ENCODE measurements at places on chromosomes 16 and 17. TPM values are rescaled to one million over a fixed set of nuclear protein-coding genes. Genes with fewer than 3 reads are reported as not detected.

Gene NLRP1
- total RNA-seq: 126 TPM

Gene CD300LF
- total RNA-seq: not detected

DNA sequence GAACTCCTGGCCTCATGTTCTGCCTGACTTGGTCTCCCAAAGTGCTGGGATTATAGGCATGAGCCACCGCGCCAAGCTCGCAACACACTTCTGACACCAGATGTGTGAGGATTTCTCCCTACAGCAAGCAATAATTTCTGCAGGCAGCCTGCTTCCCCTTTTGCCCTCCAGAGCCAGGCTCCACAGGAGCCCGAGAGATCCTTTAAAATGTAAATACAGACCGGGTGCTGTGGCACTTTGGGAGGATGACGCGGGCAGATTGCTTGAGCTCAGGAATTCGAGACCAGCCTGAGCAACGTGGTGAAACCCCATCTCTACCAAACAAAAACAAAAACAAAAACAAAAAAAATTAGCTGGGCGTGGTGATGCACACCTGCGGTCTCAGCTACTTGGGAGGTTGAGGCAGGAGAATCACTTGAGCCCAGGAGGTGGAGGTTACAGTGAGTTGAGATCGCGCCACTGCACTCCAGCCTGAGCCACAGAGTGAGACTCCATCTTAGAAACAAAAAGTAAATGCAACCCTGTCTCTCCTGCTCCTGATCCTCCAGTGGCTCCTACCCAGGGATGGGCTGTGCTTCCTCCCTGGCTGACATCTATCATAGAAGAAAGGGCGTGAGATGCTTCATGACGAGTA lies 14.7 kb downstream of the C16orf96 start:
- H3K36me3 ChIP-seq: no peaks in the 10 kb centered on the region
- peaks cover 13% of the 10 kb centered on the region for H3K4me1 ChIP-seq
- peaks cover 3% of the 10 kb centered on the region for H3K27me3 ChIP-seq
- no peak overlapping the region for H3K4me3 ChIP-seq
- no peak overlapping the region for H3K27ac ChIP-seq

GRCh38 chr17:4150096-4150495 lies 7.1 kb downstream of the CYB5D2 start:
- no peak for DNase-seq
- no peaks in the 10 kb centered on the region for H3K36me3 ChIP-seq
- no peaks in the 10 kb centered on the region for H3K27me3 ChIP-seq

DNA sequence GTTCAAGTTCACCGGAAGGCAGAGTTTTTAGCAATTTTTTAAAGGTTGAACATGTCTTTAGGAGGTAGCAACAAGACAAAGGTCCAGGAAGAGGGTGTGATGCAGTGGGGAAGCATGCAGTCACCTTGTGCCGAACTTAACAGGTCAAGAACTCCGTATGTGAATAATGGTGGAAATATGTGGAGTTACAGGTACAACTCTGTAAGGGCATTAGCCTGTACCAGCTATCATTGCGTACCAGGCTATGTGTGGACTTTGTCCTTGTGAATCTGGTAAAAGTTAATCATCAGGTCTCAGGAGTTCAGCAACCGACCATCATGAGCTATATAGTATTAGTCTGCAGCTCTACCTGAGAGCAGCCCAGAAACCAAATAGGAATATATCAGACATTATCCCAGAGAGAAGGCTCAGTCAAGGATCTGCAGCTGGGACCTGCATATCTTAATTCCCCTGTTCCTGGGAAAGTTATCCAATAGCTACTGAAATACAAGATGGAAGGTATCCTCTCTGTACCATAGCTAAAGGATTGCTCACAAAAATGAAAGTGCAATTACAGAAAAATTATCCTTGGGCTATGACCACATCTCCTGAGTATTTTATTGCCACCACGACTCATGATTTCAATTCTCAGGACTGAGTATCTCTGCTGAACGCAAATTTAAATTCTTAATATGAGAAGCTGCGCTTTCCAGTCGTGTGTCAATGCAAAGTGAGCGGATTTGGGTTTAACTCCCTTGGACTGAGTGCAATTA lies 469.3 kb downstream of the CDH13 start:
- H3K36me3 ChIP-seq: no peaks in the 10 kb centered on the region
- no peak for DNase-seq
- H3K27me3 ChIP-seq: no peaks in the 10 kb centered on the region
- H3K4me3 ChIP-seq: no peak overlapping the region
- H3K4me1 ChIP-seq: no peaks in the 10 kb centered on the region

DNA sequence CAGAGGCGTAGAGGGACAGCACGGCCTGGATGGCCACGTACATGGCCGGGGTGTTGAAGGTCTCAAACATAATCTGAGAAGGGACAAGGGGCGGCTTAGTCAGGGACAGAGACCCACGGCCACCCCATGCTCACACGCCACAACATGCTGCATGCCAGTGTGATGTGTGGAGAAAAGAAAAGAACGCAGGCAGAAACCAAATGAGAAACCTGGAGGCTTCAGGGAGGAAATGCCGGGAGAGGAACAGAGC lies 1.1 kb downstream of the ACTG1 start:
- peak overlapping the region; percentile 89 for H3K27ac ChIP-seq
- H3K36me3 ChIP-seq: peaks cover 44% of the 10 kb centered on the region
- H3K27me3 ChIP-seq: no peaks in the 10 kb centered on the region
- DNase-seq: no peak
- H3K4me3 ChIP-seq: peak overlapping the region; percentile 93

DNA sequence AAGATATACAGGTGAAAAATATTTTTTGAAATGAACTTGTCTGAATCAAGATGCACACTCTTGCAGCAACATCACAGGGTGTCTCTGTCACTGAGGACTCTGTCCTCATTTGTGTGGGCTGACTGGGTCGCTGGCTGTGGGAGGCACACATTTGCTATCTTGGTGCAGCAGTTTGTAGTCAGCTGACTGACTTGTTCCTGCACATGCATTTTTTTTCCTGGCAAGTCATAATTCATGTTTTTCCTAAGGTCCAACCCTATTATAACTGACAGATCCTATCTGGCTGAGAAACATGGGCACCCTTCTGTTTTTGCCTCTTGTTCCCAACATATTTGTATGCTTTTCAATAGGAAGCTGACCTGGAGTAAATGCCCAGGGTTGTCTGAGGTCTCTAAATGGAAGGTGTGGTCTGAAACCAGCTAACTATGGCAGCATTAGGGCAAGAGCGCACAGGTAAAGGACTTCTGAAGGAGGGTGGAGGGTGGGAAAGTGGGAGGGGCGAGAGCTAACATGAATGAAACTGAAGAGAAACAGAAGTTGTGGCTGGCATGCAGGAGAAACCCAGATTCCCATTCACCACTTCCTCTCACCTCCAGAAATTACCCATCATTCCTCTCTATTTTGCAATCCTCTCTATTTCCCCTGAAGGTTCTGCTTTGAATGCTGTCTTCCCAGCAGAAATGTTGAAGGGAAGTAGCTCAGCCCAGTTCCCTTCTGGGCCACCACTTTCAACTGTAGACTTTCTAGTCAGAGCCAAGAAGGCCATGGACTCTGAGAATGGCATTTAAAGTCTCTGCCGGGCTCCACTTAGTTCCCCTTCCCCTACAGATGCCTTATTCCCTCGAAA lies 166.1 kb downstream of the PRKCA start:
- no peak overlapping the region for H3K27ac ChIP-seq
- DNase-seq: no peak
- H3K36me3 ChIP-seq: peaks cover 18% of the 10 kb centered on the region
- H3K27me3 ChIP-seq: no peaks in the 10 kb centered on the region
- H3K4me1 ChIP-seq: peaks cover 28% of the 10 kb centered on the region
- H3K4me3 ChIP-seq: peak overlapping the region; percentile 29

Measured in activated naive CD8-positive, alpha-beta T cell treated with anti-CD3 and anti-CD28 coated beads, Interleukin-2, amount 10 ng/mL, durations not matched to agents 7 days and 5 days (primary cell).